Suppressor macrophage treated with lipopolysaccharide for 4 hours (primary cell): ENCODE measurements at places on chromosomes 16 and 17.

- DNase-seq: no peak
These were observed 24.0 kb downstream of the MEOX1 start for GRCh38 chr17:43637563-43638323.

DNA sequence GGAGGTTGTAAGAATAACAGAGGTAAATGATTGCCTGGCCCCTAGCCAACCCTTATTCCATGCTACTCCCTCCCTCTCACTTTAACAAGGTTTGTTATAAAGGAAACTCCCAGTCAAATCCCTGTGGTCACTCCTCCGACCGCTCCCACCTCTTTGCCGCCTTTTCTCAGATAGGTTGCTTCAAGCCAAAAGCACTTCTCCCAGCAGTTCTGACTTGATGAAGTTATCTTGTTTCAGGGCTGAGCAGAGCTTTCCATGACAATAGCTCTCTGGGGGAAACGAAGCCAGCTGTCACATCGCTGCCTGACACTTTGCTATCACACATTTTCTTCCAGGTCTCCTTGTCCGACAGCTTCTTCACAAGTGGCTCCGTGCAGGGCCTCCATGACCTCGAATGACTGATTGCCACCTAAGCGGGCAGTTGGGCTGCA lies 278.6 kb downstream of the HAPSTR1 start:
- DNase-seq: no peak

GRCh38 chr17:6244253-6244652 lies 174.1 kb downstream of the WSCD1 start:
- DNase-seq: no peak

DNA sequence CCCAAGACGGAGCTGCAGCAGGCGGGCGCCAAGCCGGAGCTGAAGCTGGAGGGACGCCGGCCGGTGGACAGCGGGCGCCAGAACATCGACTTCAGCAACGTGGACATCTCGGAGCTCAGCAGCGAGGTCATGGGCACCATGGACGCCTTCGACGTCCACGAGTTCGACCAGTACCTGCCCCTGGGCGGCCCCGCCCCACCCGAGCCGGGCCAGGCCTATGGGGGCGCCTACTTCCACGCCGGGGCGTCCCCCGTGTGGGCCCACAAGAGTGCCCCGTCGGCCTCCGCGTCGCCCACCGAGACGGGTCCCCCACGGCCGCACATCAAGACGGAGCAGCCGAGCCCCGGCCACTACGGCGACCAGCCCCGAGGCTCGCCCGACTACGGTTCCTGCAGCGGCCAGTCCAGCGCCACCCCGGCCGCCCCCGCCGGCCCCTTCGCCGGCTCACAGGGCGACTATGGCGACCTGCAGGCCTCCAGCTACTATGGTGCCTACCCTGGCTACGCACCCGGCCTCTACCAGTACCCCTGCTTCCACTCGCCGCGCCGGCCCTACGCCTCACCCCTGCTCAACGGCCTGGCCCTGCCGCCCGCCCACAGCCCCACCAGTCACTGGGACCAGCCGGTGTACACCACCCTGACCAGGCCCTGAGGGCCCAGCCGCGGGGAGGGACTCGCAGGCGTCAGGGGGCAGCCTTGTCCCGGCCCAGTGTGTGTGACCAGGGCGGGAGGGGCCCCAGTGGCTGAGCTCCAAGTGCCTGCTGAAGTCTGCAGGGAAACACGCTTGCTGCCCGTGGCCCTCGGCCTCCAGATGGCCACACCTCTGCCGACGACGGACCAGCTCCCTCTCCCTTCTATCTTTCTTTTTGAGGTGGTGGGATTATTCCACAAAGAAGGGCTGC lies 3.4 kb downstream of the SOX8 start:
- DNase-seq: no peak

GRCh38 chr17:57601143-57601735 lies 143.9 kb downstream of the CCDC182 start:
- DNase-seq: no peak

GRCh38 chr16:87317750-87318644 lies 805 bp upstream of the C16orf95 start:
- DNase-seq: peak; percentile 46

DNA sequence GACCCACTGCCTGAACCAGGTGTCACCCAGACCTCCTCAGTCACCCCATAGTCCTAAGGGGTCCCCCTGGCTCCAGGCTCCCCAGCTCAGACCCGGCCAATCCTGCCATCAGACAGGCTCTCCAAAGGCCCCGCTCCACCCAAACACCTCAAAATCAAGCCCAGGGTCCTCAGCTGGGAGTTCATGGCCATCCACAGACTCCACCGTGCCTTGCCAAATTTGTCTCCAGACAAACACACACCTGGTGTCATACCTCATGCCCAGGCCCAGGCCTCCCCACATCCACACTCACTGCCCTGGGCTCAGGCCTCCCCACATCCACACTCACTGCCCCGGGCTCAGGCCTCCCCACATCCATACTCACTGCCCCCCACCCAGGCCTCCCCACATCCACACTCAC lies 12.5 kb downstream of the RPH3AL start:
- DNase-seq: no peak

DNA sequence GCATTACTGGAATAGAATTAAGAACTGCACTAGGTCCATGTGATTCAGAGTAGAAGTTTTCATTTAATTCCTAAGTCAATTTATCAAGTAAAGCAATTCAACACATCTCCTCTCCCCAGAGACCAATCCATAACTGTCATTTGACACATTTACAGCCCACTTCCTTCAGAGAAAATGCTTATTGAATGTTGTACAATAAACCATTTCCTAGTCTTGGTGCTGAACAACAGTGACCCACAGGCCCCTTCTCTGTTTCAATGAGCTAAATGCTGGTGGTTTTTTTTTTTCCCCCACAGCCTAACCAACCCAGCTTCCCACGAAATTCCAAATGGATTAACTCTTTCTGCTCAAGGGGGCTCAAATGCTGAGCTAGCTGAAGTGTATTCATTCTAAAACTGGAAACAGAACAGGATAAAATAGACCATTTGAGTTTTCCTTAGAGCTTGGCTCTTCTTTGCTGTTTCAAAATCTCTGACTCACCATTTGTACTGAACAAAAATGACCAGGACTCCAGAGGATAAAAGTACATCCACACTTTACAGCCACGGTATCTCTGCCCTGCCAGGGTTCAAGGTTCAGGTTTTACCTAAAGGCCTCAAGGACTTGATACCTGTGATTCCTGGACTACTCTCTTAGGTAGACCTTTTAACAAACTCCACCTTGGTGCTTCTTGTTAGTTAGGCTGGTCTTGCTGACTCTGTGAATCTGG lies 62.3 kb downstream of the TMEM100 start:
- peak; percentile 11 for DNase-seq

DNA sequence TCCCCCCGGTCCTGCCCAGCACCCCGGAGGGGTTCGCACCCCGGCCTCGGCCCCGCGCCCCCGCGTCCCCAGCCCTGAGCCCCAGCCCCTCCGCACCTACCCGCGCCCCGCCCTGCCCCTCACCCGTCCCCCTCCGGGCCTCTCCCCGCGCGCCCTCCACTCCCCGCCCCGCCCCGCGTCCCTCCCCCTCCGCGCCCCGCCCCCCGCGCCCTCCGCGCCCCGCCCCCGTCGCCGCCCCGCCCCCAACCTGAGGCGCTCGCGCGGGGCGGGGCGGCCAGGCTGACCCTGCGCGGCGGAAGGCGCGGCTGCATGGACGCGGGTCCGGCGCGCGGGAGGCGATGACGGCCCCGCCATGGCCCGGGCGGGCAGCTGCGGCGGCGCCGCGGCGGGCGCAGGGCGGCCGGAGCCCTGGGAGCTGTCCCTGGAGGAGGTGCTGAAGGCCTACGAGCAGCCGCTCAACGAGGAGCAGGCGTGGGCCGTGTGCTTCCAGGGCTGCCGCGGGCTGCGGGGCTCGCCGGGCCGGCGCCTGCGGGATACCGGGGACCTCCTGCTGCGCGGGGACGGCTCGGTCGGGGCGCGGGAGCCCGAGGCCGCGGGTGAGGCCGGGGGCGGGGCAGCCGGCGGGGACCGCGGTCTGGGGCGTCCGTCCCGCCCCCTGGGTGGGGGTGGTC lies at the start of gene SPIRE2:
Gene SPIRE2 (plus strand): TSS at position 277 of the 671 bp plus-strand sequence. CDS start 76 bp downstream, at position 353.
- DNase-seq: peak; percentile 78

DNA sequence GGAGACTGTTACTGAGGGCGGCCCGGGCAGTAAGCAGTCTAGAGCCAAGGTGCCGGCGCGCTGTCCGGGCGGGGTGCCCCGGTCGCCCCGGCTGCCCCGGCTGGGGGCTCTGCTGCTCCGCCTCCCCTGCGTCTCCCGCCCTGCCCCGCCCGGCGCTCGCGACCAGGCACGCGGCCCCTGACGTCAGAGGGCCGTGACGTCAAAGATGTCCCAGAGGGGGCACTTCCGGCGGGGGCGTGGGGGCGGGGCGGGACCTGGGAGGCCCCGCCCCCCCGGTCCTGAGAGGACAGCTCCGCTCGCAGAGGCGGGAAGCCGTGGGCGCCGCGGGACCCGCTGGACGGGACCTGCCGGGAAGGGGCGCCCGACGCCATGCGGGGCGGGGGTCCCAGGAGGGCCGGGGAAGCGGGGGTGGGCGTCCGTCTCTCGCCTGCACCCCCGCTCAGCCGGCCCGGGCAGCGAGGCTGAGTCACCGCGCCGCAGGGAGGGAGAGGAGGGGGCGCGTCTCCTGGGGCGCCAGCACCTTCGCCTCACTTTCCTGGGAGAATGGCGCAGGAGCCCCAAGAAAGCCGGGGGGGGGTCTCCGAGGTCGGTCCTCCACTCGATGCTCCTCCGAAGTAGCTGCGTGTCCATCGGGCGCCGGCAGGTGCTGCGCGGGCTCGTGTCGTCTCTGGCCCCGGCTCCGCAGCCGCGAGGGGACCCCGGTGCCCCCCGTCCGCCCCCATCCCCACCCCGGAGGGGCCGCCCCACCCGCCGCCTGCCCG lies 4.4 kb upstream of the HIC1 start:
- DNase-seq: peak; percentile 82

- DNase-seq: no peak
These were observed 19.2 kb downstream of the PLXDC1 start for GRCh38 chr17:39132192-39132610.

DNA sequence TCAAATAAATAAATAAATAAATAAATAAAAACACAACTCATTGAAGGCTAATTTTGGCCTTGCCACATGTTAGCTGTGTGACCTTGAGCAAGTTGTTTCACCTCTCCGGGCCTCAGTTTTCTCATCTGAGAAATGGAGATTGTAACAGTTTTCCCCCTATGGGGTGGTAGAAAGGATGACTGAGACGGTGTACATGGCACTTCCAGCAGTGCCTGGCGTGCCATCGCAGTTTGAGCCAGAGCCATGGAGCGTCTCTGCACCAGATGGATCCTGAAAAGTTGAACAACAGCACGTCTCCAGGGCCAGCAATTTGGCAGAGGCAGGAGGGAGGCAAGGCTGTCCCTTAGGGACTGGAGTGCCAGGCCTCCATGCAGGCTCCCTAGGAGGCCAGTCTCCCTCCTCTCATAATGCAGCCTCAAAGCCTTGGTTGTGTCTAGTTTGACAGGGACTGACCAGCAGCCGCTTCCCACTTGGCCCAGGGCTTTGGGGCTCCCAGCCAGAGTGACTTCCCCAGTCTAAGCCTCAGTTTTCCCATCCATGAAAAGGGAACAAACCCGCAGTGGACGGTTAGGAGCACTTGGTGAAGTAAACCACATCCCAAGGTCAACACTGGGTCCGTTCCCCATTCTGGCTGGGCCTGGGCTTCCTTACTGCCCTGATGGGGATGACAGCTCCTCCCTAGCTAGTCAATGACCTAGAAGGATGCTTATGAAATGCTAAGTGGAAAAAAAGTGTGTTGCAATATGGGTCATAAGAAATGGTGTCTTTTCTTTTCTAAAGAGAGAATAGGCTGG lies 19.3 kb downstream of the SOCS1 start:
- DNase-seq: peak; percentile 92

DNA sequence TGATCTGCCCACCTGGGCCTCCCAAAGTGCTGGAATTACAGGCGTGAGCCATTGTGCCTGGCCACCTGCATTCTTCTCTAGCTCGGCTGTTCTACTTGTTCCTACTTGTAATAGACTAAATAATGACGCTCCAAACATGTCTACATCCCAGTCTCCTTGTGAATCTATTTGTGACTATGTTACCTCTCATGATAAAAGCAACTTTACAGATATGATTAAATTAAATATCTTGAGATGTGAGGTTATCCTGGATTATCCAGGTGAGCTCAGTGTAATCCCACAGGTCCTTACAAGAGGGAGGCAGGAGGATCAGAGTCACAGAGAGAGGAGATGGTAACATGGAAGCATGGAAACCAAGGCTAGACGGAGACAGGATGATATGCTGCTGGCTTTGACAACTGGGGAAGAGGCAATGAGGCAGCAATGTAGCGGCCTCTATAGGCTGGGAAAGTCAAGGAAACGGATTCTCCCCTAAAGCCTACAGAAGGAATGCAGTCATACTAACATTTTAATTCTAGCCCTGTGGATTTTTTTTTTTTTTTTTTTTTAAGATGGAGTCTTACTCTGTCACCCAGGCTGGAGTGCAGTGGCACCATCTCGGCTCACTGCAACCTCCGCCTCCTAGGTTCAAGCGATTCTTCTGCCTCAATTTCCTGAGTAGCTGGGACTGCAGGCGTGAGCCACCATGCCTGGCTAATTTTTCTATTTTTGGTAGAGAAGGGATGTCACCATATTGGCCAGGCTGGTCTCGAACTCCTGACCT lies 5.0 kb upstream of the LASP1 start:
- DNase-seq: no peak

DNA sequence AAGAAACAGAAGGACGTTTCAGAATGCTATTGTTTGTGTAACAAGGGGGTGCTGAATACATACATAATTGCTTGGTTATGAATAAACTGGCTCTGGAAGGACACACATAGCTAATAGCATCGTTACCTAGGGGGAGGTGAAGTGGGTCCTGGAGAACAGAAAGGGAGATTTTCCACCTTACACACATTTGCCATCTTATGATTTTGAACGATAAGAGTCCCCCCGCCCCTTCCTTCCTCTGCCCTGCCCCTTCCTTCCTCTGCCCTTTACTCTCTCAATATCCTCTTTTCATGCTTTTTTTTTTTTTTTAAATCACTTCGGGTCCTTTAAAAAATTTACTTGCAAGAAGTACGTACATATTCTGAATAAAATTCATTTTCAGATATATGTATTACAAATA lies 902 bp upstream of the DHRS7B start:
- DNase-seq: no peak

DNA sequence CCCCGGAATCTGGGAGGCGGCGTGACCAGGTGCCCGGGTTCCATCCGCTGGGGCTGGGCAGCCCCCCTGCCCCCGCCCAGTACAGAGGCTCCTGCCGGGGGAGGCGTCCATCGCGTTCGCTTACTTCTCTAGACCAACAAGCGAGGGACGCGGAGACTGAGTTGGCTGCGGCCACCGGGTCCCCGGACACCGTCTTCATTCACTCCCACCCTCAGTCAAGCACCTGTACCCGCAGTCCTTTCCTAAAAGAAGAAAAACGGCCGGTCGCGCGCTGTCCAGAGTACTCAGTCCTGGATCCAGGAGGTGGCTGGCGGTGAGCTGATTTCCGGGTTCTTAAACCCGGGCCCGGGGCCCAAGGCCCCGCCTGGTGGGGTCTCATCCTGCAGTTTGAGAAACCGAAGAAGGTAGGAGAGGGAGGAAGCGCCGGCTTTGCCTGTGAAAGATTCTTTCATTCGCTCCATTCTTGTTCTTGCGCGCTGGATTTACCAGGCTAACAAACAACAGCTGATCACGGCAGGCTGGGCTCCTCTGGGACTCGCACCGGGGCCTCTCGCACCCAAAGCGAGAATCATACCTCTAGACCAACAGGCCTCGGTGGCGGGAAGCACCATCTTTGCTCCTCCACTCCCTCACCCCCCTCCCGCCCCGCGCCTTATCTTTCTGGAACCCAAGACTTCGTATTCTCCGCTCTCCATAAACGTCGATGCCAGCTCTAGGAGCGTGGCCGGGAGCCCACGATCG lies 17.4 kb upstream of the OR1F1 start:
- DNase-seq: no peak
